ENCODE measurements at places on chromosomes 11 and 22.

- DNase-seq, result no peak
Observed at GRCh38 chr11:121575963-121576290, 123.2 kb upstream of the SORL1-AS1 start.

- no peak for DNase-seq
Observed at GRCh38 chr22:48105259-48105658, 1342.8 kb downstream of the TBC1D22A start.

GRCh38 chr11:127345819-127346459 lies 345.4 kb upstream of the KIRREL3 start:
- peak; percentile 32 for DNase-seq

DNA sequence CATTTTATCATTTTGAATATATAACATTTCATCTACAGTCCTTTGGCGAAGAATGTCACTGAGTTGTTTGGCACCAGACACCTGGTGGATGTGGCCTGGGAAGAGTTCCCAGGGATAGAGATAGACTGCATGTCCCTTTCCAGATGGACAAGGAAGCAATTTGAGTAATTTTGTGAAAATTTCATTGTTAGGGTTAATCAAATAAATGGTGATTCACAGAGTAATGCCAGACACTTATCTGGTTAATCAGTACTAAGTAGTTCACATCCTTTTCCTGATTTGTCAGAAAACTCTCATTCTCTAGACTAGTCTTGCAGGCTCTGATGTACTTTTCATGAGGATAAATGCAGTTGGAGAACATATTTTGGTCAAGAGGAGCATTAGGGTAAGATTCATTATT lies 41.6 kb downstream of the NAALAD2 start:
- DNase-seq, result no peak

GRCh38 chr11:93986716-93987115 lies 34.4 kb upstream of the HEPHL1 start:
- no peak for DNase-seq

GRCh38 chr11:35246745-35247144 lies 107.8 kb downstream of the CD44 start:
- DNase-seq, result no peak

GRCh38 chr22:45817745-45818423 lies 146.2 kb downstream of the ATXN10 start:
- DNase-seq, result no peak

- no peak for DNase-seq
Observed at GRCh38 chr11:1038921-1039320, 2.4 kb upstream of the MUC6 start.

DNA sequence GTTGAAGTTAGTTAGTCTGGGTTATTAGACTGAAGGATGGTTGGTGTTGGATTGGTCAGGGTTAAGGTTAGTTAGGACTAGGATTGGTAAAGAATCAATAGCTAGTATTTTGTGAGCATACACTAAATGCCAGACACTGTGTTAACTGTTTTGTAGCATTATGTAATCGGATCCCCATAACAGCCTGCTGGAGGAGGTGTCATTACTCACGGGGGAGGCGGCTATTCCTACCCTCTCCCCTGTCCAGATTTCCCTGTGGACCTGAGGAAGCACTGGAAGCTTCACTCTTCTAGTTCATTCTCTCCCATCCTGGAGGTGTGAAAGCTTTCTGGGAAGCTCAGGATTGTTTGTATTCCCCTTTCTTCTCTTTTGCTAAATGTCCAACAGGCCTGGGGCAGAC lies 40.5 kb upstream of the KCNJ11 start:
- DNase-seq, result no peak

- no peak for DNase-seq
Observed at GRCh38 chr11:1918436-1919315, 827 bp upstream of the TNNT3 start.

DNA sequence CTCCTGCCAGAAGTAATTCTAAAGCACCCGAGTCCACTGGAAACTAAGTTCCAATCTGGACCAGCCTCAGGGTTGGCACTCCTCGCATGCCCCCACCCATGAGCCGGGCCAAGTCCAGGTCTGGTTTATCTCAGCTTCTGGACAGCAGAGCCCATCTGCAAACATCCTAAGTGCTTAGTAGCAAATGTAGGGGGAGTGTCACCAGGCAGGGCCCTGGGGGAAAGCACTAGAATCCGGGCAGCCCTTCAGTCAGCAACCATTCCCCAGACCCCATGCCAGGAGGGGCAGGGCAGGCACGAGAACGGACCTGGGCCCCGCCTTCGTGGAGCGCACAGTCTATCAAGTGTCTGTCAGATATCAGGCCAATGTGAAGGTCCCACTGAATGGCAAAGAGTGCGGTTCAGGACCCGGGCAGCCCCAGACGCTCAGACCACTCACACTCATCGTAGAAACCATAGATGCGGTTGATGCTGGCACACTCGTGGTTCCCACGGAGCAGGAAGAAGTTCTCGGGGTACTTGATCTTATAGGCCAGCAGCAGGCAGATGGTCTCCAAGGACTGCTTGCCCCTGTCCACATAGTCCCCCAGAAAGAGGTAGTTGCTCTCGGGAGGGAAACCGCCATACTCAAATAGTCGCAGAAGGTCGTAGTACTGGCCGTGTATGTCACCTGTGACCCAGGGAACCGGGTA lies 1.3 kb downstream of the PPP1CA start:
- no peak for DNase-seq

GRCh38 chr22:47020166-47020565 lies 257.7 kb downstream of the TBC1D22A start:
- DNase-seq, result no peak

DNA sequence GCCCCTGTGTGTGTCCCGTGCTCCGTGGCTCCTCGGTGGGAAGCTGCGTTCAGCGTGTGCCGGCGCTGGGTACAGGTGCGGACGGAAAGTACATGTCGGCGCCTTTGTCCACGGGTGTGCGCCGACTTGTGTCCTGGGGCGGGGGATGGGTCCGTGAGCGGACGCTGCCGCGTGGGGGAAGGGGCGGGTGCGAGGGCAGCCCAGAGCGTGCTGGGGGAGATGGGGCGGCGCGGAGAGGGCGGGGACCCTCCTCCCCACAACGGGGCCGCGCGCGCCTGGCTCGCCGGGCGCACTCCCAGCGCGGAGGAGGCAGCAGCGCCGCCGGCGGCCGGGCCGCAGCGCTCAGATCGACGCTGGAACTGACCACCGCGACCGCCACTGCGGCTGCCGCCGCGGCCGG lies 33.6 kb upstream of the RELT start:
- no peak for DNase-seq

DNA sequence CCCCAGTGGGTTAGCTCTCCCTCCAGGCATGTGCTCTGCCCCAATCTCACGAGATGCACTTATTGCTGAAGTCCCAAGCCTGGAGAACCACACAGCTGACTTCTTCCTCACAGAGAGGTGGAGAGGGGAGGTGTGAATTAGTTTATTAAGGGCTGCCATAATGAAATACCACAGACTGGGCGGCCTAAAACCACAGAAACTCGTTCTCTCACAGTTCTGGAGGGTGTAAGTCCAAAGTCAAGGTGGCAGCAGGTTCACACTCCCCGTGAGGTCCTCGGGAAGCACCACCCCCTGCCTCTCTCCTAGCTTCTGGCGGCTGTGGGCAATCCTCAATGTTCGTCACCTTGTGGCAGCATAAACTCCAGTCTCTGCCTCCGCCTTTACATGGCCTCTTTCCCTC lies 39.3 kb downstream of the TECTA start:
- DNase-seq, result no peak

DNA sequence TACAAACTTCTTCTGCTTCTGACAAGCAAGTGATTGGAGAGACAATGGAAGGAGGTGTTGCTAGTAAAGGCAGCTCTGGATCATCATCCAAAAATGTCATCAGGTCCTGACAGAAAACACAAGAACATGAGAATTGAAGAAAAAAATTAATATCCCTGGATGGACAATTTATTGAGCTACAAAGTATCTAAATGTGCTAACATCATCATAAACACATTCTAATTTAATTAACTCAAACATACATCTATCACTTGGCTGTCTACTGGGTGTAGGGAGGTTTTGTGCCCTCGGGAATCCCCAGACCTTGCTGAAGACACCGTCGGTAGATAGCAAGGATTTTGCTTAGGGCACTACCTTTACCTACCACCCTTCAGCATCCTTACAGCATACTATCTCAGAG lies 72.6 kb downstream of the ENTHD1 start:
- no peak for DNase-seq

DNA sequence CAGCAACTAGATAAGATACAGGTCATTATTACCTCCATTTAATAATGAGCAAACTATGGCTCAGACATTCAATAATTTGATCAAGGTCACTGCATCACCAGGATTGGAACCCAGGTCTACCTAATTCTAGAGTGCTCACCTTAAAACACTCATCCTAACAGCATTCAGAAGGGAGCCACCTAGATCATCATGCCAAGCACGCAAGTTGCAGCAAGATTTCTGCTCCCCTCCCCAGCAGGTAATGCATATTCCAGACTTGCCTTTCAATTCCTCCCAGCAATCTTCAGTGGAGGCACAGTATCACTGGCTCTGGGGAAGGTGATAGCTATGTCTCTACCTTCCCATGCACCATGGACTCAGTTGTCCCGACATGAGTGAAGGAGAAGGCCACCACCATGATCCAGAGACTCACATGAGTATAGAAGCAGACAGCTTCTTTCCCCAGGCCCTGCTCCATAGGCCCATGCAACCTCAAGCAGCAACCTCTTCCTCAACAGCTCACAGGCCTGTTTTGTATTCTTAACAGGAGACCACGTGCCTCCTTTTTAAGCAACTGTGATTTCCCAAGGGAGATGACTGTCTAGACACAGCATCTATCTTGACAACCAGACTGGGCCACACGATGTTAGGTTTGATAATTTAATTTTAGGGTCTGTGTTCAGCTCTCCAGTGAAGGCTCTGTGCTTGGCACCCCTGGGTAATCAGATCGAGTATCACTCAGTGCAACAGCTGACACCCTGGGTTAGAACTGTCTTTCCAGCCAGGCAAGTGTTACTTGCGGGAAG lies 36.4 kb downstream of the RAB30 start:
- DNase-seq, result no peak

GRCh38 chr11:44178381-44178780 lies 82.9 kb downstream of the EXT2 start:
- DNase-seq, result peak; percentile 35

DNA sequence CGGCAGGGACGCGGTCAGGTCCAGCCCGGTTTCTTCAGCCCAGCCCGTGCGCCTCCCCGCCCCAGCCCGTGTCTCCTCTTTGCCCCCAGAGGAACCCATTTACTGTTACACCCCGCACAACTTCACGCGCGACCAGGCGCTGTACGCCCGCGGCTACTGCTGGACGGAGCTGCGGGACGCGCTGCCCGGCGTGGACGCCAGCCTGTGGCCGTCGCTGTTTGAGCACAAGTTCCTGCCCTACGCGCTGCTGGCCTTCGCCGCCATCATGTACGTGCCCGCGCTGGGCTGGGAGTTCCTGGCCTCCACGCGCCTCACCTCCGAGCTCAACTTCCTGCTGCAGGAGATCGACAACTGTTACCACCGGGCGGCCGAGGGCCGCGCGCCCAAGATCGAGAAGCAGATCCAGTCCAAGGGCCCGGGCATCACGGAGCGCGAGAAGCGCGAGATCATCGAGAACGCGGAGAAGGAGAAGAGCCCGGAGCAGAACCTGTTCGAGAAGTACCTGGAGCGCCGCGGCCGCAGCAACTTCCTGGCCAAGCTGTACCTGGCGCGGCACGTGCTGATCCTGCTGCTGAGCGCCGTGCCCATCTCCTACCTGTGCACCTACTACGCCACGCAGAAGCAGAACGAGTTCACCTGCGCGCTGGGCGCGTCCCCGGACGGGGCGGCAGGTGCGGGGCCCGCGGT lies 6.5 kb downstream of the PANX2 start:
- DNase-seq, result no peak

DNA sequence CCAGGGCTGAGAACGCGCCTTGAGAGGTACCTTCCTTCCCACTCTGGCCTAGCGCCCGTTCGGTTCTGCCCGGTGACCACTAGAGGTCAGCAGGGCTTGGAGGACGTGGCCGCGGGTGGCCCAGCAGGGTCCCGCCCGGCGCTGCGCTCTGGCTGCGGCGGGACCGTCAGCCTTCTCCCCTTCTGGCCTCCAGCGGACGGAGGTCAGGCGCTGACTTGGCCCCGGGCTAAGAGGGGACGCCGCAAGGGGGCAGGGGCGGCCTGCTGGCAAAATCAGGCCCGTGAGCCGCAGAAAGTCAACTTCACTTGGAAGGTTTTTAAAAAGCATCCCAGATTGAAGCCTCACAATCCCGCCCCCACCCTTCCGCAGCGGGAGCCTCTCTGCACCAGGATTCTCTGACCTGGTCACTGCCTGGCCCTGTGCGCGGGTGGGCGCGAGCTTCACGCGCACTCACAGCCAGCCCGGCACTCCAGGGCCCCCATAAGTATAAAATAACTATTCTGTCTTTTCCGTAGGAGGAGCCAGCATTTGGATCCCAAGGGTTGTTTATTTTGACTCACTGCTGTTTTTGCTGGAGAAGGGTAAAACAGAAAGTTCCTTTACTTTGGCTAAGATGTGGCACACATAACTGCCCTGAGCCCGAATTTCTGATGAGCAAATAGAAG lies 23.2 kb upstream of the ZBTB16 start:
- DNase-seq, result peak; percentile 81

DNA sequence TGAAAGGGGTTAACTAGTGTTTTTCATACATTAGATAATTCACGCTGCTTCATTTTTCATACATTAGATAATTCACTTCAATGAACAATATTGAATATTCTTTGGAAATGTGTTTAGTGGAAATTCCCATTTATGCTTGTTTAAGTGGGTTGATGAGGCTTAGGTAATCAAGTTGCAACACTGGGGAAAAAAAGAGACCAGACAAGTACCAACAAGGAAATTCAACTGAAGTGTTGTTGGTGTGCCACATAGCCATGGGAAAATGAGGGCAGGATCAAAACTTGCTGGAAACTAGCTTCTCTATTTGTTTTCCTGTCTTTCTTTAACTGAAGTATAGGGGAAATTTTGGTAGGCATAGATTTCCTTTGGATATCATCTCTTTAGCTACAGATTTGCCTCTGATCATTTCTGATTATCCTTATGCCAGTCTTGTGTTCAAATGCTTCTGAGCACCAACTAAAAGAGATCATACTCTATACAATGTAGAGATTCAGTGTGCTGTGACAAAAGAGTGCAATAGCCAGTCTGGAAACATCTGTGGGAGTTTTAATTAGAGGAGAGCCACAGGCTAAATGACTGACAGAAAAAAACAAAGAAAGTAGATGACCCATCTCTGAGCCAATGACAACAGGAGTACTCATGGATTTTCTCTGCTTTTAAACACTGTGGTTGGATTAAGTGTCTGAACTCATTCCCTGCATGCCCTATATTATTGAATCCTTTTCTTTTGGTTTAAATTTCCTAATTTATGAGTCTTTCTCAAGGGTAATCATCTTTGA lies 67.6 kb upstream of the CTSC start:
- no peak for DNase-seq

GRCh38 chr11:3201677-3202181 lies 16.9 kb downstream of the MRGPRG start:
- DNase-seq, result no peak

GRCh38 chr22:26326803-26327202 lies 102.3 kb upstream of the ASPHD2 start:
- no peak for DNase-seq
